Colonic mucosa (tissue), 4 donors: ENCODE measurements at places on chromosomes 7 and 10. TPM values are rescaled to one million over a fixed set of nuclear protein-coding genes. Genes with fewer than 3 reads are reported as not detected.

DNA sequence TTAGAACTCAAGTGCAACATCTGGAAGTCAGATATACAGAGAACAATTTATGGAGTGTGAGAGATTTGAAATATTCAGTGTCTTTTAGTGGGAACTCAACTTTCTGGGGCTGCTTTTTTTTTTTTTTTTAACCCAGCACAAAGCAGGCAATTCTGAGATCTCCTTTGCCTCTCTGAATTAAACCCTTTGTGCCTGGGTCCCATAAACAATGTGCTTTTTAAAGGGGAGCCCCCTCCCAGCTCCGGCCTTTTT lies 146.8 kb downstream of the CELF2 start:
- DNase-seq: no peak

Gene ZNF862
- 9.9 TPM for total RNA-seq

- DNase-seq: no peak
These were observed 181.0 kb downstream of the ELFN1 start for GRCh38 chr7:1850976-1851571.

Gene TRPV6
- total RNA-seq: 0.05 TPM

- no peak for DNase-seq
These were observed 158.1 kb upstream of the PITRM1 start for GRCh38 chr10:3330663-3331062.

DNA sequence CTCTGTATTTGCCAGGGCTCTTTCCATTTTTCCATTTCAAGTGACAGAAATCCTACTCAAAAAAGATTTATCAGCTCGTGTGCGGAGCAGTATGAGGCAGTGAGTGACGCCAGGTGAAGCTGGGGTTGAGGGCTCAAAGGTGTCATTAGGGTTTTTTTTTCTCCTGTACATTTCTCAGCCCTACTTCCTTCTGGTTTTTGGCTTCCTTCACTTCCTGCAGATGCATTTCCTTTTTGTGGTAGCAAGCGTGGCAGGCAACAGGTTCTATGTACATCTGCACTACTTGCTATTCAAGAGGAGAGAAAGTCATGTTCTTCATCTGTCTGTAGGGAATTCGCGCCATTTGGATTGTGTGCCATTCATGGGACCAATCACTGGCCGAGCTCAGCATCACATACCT lies 52.8 kb upstream of the AOAH start:
- no peak for DNase-seq

Gene LAMB4
- not detected for total RNA-seq

Gene SLC13A1
- 0.40 TPM for total RNA-seq

Gene MRLN
- not detected for total RNA-seq

GRCh38 chr10:80356989-80357850 lies 639 bp downstream of the DYDC2 start:
- DNase-seq: peak; percentile 53

GRCh38 chr7:92648067-92648466 lies 57.9 kb upstream of the FAM133B start:
- DNase-seq: no peak

DNA sequence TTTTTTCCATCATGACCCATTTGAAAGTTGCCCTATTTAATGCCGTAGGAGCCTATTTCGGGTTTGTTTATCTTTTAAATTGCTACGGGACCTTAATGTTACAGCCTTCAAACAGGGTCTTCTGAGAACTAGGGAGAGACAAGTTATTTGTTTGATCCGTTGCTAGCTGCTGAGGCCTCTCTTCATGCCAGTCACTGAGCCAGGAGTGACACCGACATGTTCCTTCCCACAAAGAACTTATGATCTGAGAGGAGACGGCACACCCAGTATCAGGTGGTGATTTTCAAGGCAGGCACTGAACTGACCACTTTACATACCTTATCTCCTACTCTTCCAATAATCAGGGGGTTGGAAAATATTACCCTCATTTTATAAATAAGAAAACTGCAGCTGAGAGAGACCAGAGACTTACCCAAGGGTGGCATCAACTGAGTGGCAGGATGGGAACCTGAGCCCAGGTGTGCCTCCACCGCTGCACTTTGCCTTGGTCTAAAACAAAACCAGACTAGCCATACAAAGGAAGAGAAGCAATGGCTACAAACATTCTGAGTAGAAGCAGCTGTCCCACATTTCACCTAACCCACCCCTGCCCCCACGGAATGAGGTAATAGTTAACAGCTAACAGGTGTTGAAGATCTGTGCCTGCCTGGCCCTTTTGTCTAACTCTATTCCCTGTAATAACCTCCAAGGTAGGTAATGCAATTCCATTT lies 40.5 kb downstream of the PPP1R3C start:
- no peak for DNase-seq

Gene VPS41
- 56.5 TPM for total RNA-seq

DNA sequence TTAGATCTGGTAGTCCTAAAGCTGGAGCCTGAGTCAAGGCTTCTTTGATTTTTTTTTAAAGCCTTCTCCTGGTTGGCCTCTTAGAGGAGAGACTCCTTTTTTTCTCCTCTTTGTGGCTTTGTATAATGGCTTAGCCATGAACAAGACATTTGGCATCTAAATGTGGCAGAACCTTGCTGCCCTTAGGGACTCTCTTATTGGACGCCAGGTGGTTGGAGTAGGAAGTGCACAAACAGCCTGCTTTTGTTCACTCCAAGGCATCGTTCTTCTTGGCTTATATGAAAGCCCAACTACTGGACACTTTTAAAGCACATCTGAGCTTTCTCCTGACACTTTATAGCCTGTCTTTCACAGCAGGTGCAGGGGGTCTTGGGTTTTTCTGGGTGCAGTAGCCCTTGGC lies 25.0 kb downstream of the ZPBP start:
- DNase-seq: peak; percentile 27

DNA sequence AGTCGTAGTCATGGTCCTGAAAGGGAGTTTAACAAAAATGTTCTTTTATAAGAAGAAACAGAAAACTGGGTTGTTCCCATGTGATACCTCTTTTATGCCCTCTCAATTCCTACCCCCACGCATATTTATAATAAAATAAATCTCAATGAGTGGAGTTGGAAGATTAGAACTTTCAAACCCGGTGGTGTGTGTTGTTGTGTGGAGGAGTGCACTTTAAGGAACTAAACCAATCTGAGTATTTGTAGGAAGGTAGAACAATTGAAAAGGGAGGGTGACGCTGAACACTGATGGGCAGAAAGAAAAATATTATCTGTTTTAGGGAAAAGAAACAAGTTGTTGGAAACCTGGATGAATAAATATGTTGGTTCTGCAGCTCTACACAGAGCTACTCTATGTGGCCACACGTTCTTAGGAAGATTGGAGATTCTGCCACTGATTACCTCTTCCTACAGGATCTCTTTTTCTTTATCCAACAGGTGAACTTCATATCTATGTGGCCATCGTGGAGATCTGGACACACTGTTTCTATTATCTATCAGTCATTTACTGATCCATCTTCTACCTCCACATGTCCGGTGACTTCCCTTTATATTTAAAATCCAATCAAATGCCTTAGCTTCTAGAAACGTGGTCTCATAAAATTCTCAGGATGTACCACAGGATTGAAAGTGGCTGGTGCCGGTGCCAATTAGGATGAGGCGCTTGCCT lies 13.1 kb upstream of the GATA3 start:
- no peak for DNase-seq

GRCh38 chr10:102542800-102543418 lies 39.1 kb downstream of the SUFU start:
- no peak for DNase-seq

Gene STAM
- 16.8 TPM for total RNA-seq

Gene ACTL6B
- not detected for total RNA-seq

Gene OR2A7
- 10.7 TPM for total RNA-seq

DNA sequence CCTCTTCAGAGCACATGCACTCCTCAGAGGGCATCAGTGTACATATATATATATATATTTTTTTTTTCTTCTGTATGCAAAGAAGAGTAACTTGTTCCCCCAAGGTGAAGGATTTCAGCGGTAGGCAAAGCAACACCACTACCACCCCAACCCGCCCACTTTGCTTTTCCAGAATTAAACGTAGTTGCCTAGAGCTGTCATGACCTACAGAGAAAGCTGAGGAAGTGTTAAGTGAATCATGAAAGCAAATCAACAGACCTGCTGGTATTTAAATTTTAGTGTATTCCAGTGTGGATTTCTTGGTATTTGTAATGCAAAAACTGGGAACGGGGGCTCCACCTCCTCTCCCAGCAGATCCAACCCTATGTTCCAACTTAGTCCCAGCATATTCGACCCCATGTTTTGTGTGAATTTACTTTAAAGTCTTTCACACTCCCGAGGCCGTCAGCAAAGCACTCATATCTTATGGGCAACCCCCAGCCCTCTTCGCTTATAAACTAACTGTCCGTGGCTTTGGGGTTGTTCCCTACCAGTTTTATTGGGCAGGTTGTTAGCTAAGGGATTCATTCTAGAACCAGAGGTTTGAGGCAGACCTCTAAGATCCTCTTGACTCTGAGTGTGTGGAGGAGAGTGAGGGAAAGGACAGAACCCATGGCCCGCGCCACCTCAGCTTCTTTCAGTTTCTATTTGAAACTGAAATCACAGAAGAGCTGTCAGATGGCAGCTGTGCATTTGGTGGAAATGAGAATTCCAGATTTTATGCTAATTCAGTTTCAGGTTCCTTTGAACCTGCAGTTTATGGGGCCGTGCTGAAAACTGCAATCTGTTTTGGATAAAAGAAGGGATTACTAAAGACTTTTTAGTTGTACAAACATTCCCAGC lies 450.2 kb upstream of the GALNT17 start:
- no peak for DNase-seq

GRCh38 chr10:6136215-6137201 lies 47.7 kb downstream of the RBM17 start:
- no peak for DNase-seq

GRCh38 chr7:32670110-32671025 lies 175.1 kb downstream of the AVL9 start:
- DNase-seq: peak; percentile 68

GRCh38 chr10:10782603-10783002 lies 235.1 kb upstream of the CELF2 start:
- no peak for DNase-seq

DNA sequence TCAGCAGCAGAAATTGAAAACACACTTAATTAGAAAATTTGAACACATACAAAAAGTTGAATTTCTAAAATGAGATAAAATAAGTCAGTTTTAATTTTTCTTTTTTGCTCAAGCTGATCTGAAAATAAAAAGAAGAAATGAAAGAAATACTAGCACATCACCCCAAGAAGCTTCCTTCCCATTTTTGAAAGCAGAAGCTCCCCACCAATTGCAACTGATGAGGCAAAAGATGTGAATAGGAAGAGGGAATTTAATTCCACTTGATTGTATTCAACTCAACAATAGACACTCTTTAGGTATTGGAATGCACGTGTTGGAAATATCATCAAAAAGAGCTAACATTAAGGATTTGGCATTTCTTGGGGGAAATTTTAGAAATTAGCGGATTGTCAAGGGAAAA lies 175.8 kb downstream of the TRIL start:
- DNase-seq: no peak

GRCh38 chr7:148607151-148607661 lies 16.6 kb downstream of the C7orf33 start:
- DNase-seq: no peak

DNA sequence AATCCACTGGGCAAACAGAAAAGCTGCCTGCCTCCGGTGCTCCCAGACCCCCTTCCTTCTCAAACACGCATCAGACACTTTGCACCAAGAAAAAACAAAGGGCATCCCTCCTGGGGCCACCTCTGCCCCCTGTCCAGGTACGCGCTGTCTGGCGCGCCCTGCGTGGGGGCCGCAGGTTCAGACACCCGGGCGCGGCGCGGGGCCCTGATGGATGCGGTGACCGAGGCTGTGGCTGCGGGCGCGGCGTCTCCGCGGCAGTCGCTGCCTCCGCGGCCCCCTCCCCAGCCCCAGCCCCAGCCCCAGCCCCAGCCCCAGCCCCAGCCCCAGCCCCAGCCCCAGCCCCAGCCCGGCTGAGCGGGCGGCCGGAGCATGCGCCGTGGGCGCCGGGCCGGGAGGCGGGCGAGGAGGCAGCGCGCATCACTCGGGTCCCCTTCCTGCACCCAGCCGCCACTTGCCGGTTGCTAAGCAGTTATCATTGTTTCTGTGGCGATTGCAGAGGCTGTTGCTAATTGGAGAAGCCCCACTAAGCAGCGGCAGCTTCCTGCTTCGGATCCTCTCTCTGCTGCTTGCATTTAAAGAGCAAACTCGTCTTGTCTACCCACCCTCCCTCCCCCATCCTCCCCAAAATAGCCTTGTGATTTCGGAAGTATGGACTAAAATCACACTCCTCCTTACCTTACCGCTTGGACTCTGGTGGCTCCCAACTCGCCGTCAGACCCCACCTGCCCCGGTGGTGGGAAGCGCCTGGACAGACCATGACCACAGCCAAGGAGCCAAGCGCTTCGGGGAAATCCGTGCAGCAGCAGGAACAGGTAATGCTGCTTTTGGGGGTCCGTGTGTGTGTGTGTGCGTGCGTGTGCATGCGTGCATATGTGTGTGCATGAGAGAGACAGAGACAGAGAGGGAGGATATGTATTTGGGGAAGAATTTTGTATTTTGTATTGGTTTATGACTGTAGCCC lies 252.8 kb downstream of the DPP6 start:
- DNase-seq: no peak

- DNase-seq: no peak
These were observed 22.3 kb downstream of the ZNF503 start for GRCh38 chr10:75379212-75379724.

DNA sequence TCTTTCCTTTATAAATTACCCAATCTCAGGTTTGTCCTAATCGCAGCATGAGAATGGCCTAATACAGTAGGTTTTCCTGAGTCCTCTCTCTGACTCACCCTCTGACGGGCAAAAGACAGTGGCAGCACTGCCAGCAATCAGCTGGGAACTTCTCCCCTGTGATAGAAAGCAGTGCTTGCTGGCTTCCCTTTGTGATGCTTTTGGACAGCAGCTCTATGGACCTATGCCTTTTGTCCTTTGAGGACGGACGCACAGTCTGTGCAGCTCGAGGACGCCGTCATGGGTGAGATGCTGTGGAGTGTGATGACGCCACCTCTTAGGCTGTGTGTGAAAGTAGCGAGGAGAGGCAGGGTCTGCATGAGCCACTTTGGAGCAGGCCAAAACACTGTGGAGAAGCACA lies 68.8 kb downstream of the KIAA1217 start:
- DNase-seq: no peak
